CD4-positive, alpha-beta T cell treated with Interferon gamma for 1 hour (primary cell): ENCODE measurements at places on chromosomes 3 and 15.

- DNase-seq, result no peak
These were observed 99.3 kb downstream of the RARB start for GRCh38 chr3:25527336-25527735.

GRCh38 chr3:12990781-12991480, 82.3 kb downstream of the IQSEC1 start:
- DNase-seq, result no peak

GRCh38 chr3:132710311-132710710, 11.9 kb downstream of the NPHP3 start:
- DNase-seq, result no peak

- no peak for DNase-seq
These were observed 30.6 kb downstream of the SLC49A4 start for GRCh38 chr3:122825460-122825859.

- DNase-seq, result no peak
These were observed 135.8 kb downstream of the NSMCE3 start for GRCh38 chr15:29133791-29134190.

- no peak for DNase-seq
These were observed 202.5 kb downstream of the MEIS2 start for GRCh38 chr15:36897834-36898233.

GRCh38 chr3:12352253-12352652, 63.4 kb downstream of the PPARG start:
- DNase-seq, result no peak

DNA sequence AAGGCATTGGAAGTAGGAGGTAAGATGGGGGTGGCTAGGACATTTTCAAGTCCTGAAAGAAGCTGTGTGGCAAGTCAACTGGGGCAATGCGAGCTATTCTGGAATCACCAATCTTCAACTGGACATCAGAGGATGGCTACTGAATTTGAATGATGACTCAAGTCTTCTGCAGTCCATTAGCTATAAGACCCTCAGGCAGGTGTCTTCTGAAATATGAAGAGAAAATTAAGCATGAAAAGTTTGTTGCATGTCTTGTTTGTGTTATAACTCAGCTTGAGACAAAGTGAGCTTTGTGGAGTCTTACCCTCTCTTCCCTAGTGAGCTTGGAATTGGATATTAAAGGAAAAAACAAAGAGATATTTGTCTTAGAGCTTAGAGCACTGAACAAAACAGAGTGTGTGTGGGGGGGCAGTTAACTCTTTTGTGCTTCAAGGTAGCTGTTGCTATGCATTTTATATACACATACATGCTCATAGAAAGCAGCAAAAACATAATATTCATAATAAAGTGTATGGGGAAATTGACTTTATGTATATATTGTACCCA, 979.1 kb downstream of the MCTP2 start:
- no peak for DNase-seq

DNA sequence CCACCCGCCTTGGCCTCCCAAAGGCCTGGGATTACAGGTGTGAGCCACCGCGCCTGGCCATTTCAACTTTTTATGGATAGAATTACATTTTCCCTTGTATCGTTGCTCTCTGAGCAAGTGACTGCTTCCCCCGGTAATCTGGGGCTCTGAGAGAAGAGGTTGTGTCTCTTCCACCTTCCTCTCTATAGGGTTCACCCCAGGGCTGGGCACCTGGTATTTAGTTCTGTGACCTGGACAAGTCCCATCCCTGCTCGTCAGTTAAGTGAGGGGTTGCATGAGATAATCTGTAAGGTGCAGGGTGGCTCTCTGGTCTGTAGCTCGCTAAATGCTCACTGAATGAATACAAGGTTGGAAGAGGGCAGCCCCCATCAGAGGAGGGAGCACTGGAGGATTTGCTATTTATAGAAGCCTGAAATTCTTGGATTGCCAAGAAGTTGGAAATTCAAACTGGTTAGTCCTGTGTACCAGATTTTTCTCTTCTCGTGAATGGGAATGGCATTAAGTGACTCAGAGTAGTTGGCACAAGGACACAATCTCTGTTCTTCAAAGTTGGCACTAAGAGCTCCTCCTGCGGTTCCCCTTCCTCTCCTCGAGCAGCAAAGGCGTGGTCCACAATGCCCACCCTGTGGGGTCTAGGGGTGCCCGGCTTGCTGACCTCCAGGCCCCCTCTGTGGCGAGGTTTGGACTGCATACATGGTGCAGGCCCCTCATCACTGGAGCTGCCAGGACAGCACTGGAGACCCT, 68.1 kb upstream of the DLG1 start:
- DNase-seq, result no peak

GRCh38 chr3:179432451-179432850, 18.8 kb downstream of the GNB4 start:
- no peak for DNase-seq

DNA sequence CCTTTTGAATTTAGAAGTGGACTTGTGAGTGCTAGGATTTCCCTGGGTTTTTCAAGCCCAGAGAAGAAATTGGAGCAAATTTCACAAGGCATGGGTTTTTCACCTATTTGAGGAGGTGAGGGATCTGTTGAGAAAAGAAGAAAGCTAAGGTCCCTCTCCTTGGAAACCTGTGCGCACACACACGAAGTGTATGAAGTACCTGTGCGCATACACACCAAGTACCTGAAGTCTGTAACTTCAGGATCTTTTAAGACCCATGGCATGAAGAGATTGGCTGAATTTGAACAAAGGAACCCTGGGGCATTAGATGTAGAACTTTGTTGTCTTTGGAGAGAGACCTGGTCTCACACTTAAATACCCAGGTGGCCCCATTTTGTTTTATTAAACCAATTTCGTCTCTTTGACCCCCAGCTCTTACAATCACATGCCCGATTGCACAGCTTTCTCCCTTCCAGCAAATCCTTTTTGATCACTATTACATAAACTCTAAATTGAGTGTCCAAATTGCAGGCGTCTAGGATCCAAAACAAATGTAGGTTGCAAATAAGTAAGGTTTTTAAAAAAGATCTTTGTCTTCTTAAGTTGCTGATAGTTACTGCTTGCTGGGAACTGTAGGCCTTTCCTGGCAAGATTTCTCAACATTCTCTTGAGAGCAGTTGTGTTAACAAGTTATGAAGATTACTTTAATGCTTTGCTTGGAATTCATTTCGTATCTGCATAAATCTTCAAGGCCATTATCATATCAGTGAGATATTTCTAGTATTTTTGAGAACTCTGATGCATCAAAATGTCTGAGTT, 64.3 kb downstream of the CMTM8 start:
- DNase-seq, result no peak

DNA sequence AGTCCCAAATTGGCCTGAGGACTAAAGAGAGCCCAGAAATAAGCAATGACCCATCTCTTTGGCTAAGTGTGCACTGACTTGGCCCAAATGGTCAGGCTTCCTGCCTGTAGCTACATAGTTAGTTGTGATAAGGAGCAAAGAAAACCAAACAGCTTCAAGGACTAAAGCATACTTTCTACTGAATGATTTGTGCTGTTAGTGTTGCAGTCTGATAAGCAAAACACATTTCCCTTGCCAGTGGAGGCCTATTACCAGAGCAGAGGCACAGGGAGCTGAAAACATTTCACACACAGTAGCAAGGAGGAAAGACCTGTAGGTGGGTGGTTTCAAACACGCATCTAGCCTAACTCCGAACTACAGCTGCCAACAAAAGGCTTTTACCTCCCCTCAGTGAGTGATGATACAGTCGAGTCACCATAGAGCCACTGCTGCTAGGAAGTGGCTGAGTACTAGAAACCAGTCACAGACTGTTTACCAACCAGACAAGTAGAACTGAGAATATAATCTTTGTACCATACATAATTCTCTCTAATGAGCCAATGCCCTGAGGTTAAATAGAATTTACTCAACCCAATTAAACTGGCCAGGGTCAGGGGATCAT, 222.3 kb upstream of the THBS1 start:
- no peak for DNase-seq

DNA sequence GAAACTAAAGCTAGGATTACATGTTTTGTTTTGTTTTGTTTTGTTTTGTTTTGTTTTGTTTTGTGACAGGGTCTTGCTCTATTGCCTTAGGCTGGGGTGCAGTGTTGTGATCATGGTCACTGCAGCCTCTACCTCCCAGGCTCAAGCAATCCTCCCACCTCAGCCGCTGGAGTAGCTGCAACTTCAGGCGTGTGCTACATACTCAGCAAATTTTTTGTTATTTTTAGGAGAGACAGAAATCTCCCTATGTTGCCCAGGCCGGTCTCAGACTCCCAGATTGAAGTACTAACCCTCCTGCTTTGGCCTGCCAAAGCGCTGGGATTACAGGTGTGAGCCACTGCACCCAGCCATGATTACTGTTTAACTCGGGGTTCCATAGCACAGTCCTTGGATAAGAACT, 50.7 kb downstream of the LRCH3 start:
- no peak for DNase-seq

DNA sequence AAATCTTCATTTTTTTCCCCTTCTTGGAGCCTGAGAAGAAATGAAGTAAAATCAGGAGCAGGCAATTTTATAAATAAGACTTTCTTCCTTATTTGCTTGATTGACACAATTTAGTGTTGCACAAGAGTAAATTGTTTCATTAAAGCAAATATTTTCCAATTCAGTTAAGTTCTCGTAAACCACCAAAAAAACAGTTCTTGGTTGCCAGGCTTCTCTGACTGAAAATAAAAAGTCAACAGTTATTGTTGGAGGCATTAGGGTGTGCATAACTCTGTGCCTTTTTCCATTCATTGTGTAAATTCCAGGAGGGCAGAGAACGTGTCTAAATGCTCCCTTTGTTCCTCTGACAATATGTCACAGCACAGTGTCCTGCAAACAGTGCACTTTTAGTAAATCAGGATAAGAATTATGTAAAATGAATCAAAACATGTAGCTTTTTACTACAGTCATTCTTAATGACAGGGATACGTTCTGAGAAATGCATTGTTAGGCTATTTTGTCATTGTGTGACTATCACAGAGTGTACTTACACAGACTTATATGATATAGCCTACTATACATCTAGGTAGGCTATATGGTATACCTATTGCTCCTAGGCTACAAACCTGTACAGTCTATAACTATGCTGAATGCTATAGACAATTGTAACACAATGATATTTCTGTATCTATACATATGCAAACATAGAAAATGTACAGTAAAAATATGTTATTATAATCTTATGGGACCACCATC, at the start of gene CP:
CP (minus strand) TSS at position 47 of the 735 bp plus-strand sequence; CDS start at position 10, 37 bp downstream.
- no peak for DNase-seq

DNA sequence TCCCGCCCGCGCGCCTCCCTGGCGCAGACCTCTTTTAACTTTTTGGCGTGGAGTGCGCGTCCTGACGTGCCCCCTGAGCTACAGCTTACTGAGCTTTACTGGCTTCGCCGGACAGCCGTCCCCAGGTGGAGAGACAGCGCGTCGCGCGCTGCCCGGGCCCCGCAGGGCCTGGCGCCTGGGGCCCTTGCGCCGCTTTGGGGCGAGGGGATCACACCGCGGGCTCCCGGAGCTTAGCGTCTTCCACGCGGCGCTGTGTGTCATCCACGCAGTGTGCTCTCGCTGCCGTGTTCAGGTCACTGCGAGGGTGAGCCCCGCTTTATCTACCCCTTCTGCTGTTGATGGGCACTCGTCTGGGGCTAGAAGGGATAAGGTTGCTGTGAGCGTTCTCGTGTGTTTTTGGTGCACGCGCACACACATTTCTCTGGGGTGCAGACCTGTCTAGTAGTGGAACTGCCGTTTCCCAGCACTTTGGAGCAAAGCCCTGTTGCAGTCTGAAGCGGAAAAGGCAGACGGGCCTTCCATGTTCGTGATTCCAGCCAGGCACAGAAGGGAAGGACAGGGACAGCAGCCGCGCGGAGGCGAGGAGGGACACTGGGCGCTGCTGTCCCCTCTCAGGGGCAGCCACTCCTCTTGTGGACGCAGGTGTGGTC, 33.1 kb upstream of the ALDH1L1 start:
- no peak for DNase-seq

DNA sequence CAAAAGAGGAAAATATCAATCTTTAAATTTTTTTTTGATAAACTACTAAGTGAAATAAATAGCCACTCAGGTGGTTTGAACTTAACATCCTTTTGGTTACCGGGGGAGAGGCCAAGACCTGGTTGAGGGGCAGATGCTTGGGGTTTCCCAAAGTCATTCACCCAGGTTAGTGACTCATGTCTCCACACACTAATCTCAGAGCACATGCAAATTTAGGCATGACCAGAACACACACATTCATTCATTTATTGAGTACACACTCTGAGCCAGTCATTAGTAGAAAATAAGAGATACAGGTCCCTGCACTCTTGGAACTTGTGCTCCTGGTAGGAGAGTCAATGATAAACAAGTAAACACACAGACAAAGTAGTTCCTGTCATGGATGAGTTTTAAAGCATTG, 7.3 kb downstream of the ILDR1 start:
- DNase-seq, result peak; percentile 10

- no peak for DNase-seq
These were observed 472.8 kb downstream of the SHQ1 start for GRCh38 chr3:72375237-72376076.

GRCh38 chr15:101053261-101053660, 134.1 kb downstream of the LRRK1 start:
- DNase-seq, result no peak

GRCh38 chr3:51712511-51712931, 5.7 kb downstream of the GRM2 start:
- no peak for DNase-seq

- DNase-seq, result peak; percentile 39
These were observed 4.5 kb upstream of the GATA2 start for GRCh38 chr3:128497305-128498126.

GRCh38 chr3:134707908-134708597, 57.2 kb upstream of the KY start:
- DNase-seq, result no peak

DNA sequence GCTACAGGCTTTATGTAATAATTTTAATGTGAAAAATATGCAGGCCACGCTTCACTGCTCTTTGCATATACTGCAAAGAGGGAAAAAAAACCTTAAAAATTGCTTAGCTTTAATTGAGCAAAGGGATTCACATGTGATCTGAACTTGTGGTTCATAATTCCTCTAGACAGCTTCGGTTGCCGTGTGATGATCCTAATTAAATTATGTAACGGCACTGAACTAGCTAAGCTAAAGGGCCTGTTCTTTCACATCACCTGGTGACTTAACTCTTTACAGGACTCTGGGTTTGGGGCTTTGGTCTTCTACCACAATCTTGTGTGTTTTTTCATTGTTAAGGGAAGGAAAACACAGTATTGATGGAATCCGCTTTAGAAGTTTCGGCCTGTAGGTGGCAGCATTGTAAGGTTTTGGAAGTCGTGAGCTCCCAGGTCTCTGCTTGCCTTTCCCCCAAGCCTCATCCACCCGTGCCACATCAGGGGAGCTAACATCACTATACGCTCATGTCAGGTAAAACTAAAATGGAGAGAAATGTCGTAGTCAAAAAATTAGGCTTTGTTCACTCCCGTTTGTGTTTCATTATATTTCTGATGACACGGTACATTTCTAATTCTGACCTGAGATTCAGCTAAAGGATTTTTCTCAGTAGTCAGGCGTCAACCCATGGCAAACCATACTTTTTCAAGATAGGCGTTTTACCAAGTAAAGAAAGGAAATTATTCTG, 205.6 kb upstream of the DPH6 start:
- DNase-seq, result no peak

GRCh38 chr3:96814651-96815567, 515 bp downstream of the EPHA6 start:
- no peak for DNase-seq

GRCh38 chr15:77185242-77185785, 114.4 kb upstream of the TSPAN3 start:
- no peak for DNase-seq

GRCh38 chr15:35912196-35912595, 366.2 kb upstream of the DPH6 start:
- no peak for DNase-seq
